ENCODE measurements at places on chromosomes 4 and X.

DNA sequence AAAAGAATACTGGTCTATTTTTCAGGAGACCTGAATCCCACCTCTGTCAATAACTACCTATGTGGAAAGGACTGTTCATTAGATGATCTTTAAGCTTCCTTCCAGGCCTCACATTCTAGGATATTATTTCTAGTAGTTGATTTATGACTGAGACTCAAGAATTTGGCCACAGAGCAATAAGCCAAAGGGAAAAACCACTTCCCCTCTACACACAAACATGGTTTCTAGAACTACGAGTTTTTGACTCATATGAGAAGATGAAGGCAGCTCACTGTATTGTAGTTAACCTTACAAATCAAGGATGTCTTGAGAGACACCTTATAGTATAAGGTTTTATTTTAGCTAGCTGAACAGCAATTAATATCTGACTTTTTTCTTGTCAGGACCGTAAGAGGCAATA is 36.9 kb upstream of the GDPD2 start:
- DNase-seq = no peak

GRCh38 chrX:42519666-42520231 is 258.2 kb downstream of the PPP1R2C start:
- no peak for DNase-seq

DNA sequence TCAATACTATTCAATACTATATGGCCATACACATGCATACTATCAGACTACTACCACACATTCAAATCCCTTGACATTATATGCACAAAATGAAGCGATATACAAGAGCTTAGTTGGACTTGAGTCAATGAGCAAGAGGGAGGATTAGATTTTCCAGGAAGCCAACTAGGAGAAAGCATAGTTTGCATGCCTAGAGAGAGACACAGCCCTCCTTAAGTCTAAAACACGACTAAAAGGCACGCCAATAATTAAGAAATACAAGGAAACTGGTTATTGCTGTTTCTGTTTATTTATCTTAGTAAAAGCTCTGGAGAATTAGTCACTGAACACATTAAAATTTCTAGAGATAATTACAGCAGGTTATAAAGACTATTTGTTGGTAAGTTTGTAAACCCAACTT is 21.8 kb downstream of the MBNL3 start:
- no peak for DNase-seq

DNA sequence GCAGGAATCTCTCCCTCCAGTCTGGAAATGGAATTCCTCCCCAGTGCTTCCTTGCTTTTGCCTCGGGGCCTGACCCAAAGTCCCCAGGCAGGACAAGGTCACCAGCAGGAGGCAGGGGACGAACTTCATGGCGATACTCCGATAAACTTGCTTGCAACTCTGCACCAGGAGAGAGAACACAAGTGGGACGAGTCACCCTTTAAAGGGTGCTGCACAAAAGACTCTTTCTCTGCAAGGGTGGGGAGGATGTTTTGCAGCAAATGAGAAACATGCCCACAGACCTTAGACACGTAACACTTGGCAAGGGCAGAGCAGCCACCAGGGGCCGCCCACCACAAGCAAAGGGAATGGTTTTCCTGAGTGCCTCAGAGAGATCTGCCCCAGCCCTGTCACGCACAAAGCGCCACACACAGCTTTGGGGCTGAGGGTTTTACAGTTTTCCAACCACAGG is at the start of gene FGFBP2:
Gene FGFBP2, minus strand, starts transcription at position 175 of the 451 bp plus-strand sequence. Its CDS starts 46 bp downstream, at position 129.
- peak; percentile 87 for DNase-seq

DNA sequence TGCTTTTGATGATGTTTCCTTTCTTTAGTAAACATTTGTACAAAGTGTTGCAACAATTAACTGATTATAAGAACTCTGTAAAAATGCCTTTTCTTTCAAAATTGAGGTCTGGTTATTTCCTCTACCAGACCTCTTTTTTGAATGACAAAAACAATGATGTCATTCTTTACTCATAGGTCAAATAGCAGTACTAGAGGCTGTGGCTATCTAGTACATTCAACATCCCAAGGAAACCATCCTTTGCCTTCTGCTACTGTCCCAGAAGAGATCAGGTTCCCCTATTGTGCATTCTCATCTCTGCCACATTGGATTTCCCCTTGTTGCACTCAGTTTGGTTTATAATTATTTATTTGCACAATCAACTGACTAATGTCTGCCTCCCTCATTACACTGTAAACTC is 19.1 kb upstream of the MAD2L1 start:
- DNase-seq = no peak

GRCh38 chr4:26842911-26843310 is 17.7 kb upstream of the STIM2 start:
- DNase-seq = no peak

DNA sequence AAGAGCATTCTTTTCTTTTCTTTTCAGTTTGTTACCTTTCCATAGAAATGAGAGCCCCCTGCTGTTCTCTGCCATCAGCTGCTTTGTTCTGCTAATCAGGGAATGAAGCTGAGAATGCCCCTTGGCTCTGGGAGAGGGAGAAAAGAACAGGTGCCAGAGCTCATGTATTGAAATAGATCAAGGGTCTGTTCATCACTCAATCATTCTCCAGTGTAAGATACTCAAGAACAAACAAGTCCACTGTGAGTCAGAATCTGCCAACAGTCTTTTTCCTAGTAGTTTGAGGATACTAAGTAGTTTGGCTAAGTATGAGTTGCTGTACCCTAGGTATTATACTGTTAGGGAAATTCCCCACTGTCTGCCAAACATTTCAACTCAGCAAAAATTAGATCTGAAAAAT is 144.3 kb downstream of the RTL3 start:
- DNase-seq = no peak

DNA sequence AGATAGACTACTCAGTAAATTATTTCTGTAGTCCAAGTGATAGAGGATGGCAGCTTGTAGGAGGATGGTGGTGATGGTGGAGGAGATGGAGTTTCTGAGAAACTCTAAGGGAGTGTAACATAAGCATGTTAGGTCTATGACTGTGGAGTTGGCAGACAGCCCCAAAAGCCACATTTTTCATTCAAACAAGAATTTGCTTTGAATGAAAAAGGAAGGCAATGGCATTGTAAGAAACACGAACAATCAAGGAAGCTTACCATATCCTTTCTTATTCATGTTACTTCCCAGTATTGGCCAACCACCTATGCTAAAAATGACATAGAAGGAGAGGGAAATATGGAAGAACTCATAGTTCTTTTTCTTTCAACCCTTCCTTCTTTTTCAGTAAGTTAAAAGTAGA is 18.7 kb upstream of the SEC24B start:
- no peak for DNase-seq

- no peak for DNase-seq
These were observed 40.8 kb upstream of the GRPR start for GRCh38 chrX:16082470-16083085.

DNA sequence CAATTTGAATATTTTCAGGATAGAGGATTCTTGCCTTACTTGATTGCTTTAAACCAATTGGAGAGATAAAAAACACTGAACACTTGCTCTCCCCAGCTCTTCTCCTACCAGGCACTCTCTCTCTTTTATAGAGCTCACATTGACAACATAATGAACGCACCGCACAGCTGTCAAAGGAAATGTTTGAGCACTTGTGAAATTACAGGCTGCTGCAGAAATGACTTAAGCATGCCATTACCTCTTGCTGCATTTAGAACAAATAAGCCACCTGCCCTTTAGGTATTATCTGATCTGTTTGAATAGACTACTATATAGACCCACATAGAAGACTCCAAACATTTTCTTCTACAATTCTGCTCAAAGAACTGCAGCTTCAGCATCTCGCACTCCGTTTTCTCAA is 227.7 kb downstream of the C4orf33 start:
- DNase-seq = no peak

DNA sequence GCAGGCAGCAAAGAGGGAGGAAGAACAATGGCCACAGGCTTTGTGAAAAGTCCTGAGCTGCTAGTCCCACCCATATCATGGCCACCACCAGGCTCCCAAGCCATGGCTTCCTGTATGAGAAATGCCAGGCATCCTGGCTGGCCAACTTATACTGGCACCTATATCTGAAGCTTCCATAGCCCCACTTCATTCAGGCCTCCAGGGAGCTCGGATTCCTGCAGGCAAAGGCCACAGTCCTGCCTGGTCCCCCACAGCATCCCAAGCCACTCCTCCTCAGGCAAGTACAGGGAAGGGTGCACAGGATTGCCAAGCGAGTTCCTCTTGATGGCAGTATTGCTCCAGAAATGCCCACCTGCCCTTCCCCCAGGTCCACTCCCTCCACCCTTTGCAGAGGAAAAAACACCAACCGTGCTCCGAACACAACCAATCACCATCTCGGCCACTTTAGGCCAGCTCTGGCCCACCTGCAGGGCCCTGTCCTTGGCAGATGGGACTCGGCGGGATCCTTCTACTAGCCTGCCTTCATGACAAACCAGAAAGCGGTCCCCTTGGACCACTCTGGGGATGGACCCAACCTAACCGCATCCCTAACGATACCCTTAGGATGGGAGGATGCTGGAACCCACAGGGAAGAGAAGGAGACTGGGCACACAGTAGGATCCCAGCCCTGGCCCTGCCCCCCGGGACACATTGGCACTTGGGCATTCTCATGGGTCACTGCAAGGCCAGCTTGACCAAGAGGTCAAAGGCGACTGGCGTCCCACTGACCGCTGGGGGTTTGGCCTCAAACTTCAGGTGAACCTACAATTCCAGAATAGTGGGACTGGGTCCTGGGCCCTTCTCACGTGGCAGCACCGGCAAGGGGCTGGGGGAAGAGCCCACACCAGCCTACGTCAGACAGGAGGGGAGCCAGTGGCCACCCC is 220.4 kb upstream of the AGTR2 start:
- DNase-seq = no peak

GRCh38 chrX:51024106-51024696 is 113.7 kb downstream of the BMP15 start:
- DNase-seq = no peak

GRCh38 chrX:120755066-120755846 is 120.4 kb downstream of the CT47B1 start:
- no peak for DNase-seq

- no peak for DNase-seq
These were observed 881 bp downstream of the LRCH2 start for GRCh38 chrX:115232933-115233496.

DNA sequence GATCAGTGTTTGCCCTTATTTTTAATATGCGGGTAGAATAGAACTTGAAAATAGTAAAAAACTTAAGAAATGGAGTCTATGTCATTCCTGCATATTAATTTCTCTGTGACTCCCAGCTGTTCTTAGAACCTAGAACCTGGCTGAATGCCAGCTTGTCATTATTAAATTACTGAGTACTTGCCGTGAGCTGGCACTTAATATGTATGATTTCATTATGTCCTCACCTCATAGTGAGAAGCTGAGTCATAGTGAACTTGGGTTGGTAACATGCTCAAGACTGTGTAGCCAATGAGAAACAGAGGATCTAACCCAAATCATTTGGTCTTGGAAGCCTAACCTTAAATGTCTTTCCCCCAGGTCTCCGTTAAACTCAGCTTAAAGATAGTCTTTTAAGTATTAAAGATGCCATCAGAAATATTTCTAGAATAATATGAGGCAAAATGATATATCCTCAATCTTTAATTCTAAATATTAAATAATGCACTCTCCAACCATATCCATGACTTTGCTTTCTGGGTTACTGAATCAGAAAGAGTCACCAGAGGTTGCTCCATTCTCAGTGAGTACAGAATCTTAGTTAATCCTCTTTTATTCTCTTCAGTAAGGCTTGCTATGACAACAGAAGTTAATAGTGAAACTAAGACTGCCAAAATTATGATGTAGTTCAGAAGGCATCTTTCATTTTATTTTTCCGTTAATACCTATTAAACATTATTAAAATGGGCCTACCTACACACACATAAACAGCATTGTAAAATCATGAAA is 58.6 kb upstream of the TLL1 start:
- DNase-seq = no peak

DNA sequence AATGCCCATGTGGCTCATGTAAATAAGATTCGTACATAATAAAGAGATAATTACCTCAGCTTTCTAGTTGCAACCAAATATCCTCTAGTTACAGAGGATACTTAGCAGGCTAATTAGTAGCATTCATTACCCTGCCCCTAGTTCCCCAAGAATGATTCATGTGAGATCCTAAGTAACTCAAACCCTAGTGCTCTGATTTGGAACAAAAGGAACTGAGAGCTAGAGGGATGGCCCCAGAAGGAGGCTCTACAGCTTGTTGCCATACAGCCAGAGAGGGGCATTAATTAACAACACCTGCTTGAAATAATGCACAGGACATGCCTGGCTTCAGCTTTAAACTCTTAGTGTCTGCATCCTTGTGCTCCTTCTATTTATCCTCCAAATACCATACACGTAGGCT is 32.6 kb upstream of the CBR4 start:
- no peak for DNase-seq

GRCh38 chr4:99077177-99077576 is 11.4 kb downstream of the ADH5 start:
- DNase-seq = no peak

DNA sequence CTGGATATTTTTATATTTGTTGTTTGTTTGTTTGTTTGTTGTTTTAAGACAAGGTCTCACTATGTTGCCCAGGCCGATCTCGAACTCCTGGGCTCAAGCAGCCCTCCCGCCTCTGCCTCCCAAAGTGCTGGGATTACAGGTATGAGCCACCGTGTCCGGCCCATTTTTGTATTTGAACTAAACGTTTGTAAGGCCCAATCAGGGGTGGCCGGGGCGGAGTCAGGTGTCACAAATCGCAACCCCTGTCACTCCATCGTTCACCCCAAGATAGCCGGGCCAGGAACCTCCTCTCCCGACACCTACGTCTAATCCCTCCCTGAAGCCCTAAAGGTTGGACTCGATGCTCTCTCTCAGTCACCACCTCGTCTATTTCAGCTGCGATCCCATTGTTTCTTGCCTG is 722 bp upstream of the EFHC2 start:
- peak; percentile 72 for DNase-seq

GRCh38 chr4:185532293-185532692 is 3.0 kb downstream of the PDLIM3 start:
- DNase-seq = no peak

GRCh38 chr4:179307297-179308136 is 1865.3 kb upstream of the AGA start:
- DNase-seq = no peak

- DNase-seq = no peak
These were observed 11.9 kb downstream of the PSAPL1 start for GRCh38 chr4:7422898-7423180.

DNA sequence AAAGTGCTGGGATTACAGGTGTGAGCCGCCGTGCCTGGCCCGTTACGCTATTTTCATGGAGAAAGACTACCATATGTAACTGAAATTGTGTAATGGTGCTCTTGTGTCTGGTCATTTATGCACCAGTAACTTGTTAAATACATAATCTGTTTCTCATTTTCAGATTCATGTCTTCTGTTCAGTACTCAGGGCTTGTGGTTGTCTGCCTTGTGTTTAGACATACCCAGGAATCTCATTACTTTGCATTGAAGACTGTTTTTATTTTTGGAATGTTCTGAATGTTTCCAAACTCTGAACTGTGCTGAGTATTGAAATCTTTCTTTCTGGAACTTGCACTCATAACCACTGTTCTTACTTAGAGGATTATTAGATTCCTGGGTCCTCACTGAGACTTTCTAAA is 52.8 kb downstream of the PDLIM5 start:
- no peak for DNase-seq

DNA sequence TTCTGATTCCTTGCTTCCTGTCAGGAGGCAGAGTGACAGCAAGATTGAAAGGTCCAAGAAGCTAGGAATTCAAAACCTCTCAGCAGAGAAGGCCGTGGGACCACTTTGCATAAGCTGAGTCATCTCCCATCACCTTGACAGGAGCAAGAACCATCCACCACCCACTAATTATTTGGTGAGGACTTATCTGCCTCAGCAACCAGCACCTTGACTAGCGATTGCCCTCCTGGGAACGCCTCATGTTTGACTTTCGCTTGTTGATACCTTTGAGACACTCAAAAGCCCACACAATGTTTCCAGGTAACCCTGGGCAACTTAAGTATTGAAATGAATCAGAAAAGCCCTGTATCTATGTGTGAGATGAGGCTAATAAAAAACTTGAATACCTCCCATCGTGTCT is 233.5 kb upstream of the GYPA start:
- DNase-seq = no peak

Measured in immature natural killer cell (primary cell).